Osteoblast (primary cell): ENCODE measurements at places on chromosomes 11 and 22. TPM values are rescaled to one million over a fixed set of nuclear protein-coding genes. Genes with fewer than 3 reads are reported as not detected.

Gene SCT
- not detected in 2 replicates for total RNA-seq

Gene MN1
- total RNA-seq: 4.7 and 6.2 TPM in 2 replicates

Gene UBQLNL
- 0.29 and 0.36 TPM in 2 replicates for total RNA-seq

Gene HEPACAM
- under 0.01 TPM in 1 of 2 replicates, not detected in the other for total RNA-seq

Gene ASPHD2
- 3.2 and 6.2 TPM in 2 replicates for total RNA-seq

DNA sequence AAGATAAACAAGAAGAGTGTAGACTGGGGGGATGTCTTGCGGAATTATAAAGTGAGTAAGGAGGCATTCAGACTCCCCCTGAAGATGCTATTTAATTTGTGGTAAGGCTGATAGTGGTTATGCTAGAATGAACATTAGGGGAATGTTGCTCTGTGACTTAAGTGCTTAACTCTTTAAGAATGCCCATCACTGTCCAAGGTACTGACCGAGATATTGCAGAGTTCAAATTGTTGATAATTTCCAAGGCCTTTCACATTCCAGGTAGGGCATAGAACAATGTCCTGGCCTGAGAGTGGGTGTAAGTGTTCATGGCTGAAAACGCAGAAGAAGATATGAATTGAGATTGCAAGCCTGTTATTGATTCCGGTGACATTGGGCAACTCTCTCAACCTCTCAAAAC is 90.3 kb upstream of the SEZ6L start:
- no peaks in the 10 kb centered on the region for H3K27me3 ChIP-seq
- H3K27ac ChIP-seq: no peak overlapping the region
- no peak overlapping the region for H3K4me3 ChIP-seq
- H3K36me3 ChIP-seq: no peaks in the 10 kb centered on the region
- no peaks in the 10 kb centered on the region for H3K4me1 ChIP-seq

GRCh38 chr11:43516316-43516850 is 157.7 kb downstream of the TTC17 start:
- DNase-seq: no peak
- no peak overlapping the region for H3K27ac ChIP-seq
- no peaks in the 10 kb centered on the region for H3K36me3 ChIP-seq
- no peak overlapping the region for H3K4me3 ChIP-seq

DNA sequence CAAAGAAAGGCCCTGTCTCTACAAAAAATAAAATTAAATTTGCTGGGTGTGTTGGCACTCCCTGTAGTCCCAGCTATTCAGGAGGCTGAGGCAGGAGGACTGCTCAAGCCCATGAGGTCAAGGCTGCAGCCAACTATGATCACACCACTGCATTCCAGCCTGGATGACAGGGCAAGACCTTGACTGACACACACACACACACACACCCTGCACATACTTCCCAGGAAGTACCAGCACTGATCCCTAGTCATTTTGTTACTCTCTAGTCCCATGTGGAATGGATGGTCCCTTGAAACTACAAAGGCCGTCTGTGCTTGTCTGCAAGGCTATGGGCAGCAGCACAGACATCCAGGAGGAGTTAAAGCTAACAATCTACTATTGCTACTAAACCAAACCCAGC is 59.7 kb upstream of the CYP2D6 start:
- H3K4me3 ChIP-seq: no peak overlapping the region
- no peak for DNase-seq
- no peaks in the 10 kb centered on the region for H3K4me1 ChIP-seq
- H3K27ac ChIP-seq: no peak overlapping the region
- no peaks in the 10 kb centered on the region for H3K27me3 ChIP-seq
- no peaks in the 10 kb centered on the region for H3K36me3 ChIP-seq

DNA sequence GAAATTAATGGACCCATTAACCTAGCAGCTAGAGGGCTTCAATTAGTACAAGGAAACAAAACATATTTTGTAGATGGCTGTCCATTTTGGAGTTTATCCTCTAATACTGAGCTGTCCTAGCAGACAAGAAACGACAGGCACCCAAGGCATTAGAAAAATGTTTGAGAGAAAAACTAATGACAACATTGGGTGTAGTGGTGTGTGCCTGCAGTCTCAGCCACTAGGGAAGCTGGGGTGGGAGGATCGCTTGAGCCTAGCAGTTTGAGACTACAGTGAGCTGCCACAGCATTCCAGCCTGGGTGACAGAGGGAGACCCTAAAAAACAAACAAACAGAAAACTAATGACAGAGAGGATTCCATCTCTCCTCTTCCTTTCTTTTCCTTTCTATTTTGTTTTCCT is 1.5 kb downstream of the A4GALT start:
- no peaks in the 10 kb centered on the region for H3K36me3 ChIP-seq
- peak overlapping the region; percentile 77 for H3K4me3 ChIP-seq
- peaks cover 30% of the 10 kb centered on the region for H3K4me1 ChIP-seq
- DNase-seq: peak; percentile 75
- no peak overlapping the region for H3K27ac ChIP-seq

GRCh38 chr11:11780858-11781257 is 60.9 kb upstream of the USP47 start:
- H3K36me3 ChIP-seq: no peaks in the 10 kb centered on the region
- no peak overlapping the region for H3K27ac ChIP-seq
- no peak overlapping the region for H3K4me3 ChIP-seq
- peaks cover 49% of the 10 kb centered on the region for H3K27me3 ChIP-seq
- DNase-seq: no peak

- H3K27ac ChIP-seq: peak overlapping the region; percentile 80
- H3K4me3 ChIP-seq: no peak overlapping the region
- H3K4me1 ChIP-seq: peaks cover 89% of the 10 kb centered on the region
- DNase-seq: no peak
- peaks cover 9% of the 10 kb centered on the region for H3K36me3 ChIP-seq
- H3K27me3 ChIP-seq: no peaks in the 10 kb centered on the region
Measured at GRCh38 chr11:27388001-27388400, 25.0 kb upstream of the CCDC34 start.
